ENCODE measurements at places on chromosomes 11 and 22. TPM values are rescaled to one million over a fixed set of nuclear protein-coding genes. Genes with fewer than 3 reads are reported as not detected.

WT1 gene
- total RNA-seq: 0.42 TPM

SYT8 gene
- total RNA-seq: 0.61 TPM

UBQLN3 gene
- 0.25 TPM for total RNA-seq

DNAJB7 gene
- not detected for total RNA-seq

MUC2 gene
- total RNA-seq: not detected

GPR83 gene
- 0.17 TPM for total RNA-seq

NLRX1 gene
- total RNA-seq: 32.7 TPM

RFPL2 gene
- total RNA-seq: not detected
